Activated CD8-positive, alpha-beta memory T cell treated with anti-CD3 and anti-CD28 coated beads for 1 hour (primary cell): ENCODE measurements at places on chromosomes 3 and 15.
A peak's percentile ranks its signal among the peaks of the same experiment; 100 is the strongest.

DNA sequence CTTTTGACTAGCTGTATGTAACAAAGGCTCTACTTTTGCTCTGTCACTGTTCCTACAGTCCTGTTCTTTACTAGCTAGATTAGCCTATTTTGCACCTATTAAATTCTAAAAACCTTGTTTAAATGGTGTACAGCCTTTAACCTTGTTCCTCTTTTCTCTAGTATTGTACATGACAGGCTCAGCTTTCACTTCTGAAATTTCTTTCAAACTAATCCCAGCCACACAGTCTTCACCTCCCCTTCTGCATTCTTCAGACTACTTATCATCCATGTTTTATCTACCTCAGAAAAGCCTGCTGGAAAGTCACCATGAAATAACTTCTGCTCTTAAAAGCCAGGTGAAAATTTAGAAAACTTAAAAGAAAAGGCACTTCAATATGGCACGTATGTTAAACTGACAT, 122.4 kb downstream of the NECTIN3 start:
- no peak for DNase-seq

DNA sequence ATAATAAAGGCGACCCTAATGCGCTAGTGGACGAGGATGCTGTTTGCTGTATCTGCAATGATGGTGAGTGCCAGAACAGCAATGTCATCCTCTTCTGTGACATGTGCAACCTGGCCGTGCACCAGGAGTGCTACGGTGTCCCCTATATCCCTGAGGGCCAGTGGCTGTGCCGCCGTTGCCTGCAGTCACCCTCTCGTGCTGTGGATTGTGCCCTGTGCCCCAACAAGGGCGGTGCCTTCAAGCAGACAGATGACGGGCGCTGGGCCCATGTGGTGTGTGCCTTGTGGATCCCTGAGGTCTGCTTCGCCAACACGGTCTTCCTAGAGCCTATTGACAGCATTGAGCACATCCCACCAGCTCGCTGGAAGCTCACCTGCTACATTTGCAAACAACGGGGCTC, 7.6 kb downstream of the BRPF1 start:
- DNase-seq = no peak

GRCh38 chr3:44942202-44942921, 33.6 kb downstream of the ZDHHC3 start:
- no peak for DNase-seq

- no peak for DNase-seq
These were observed 16.9 kb upstream of the RYR3 start for GRCh38 chr15:33293713-33294334.

DNA sequence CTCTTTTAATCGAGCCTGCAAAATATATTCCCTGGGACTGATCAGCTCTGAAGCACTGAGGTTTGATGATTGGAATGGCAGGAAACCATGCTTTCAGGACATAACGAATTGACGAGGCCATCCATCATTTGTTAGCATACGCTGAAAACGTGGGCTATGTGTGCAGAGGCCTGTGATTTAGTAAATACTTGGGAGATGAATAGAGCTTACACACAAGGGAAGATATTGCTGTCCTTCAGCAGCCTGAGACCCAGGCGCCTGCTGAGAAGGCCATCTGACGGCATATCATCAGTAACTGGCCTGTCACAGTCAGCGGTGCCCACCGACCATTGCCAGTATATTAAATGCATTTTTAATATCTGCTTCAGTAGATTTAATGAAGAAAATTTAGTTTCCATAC, 16.2 kb downstream of the CDIN1 start:
- no peak for DNase-seq

DNA sequence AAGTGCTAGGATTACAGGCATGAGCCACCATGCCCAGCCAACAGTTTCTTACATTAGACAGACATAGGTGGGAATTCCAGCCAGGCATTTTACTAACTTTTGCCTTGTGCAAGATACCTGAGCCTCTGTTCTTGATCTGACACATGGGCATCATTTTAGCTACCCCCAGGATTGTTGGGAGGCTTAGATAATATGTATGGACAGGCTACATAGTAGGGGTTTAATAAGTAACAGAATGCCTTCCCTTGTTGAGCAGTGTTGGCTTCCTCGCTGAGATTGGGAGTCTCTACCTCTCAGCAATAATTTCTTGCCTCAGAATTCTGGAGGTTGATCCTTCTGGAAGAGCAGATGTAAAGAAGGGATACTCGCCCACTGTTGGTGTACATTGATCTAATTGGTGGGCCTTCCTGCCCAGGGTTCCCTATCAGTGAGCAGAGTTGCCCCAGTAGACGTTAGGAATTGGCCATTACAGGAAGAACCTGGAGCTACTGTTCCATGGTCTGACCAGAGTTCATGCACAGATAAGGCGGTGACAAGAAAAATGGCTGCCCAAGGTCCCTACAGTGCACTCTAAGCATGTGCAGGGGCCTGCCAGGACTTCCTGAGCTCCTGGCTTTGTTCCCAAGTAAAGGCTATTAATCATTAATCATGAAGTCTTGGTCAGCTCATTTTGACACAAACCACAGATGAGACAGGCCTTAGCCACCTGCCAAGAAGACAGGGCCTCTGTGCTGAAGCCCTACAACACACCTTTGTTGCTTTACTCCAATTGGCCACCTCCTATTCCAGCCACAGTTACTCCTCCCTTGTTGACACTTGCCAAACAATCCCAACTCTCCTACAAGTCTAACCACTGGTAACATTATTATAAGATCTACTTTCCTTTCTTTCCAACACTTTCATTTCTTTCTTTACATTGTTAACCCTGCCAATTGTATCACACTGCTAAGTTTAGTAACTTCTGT, 5.0 kb upstream of the IL17RE start:
- DNase-seq = no peak

- no peak for DNase-seq
These were observed 37.7 kb downstream of the FAM174B start for GRCh38 chr15:92617549-92618520.

GRCh38 chr15:39579487-39580116, 1.3 kb upstream of the THBS1 start:
- DNase-seq = no peak

GRCh38 chr3:46065294-46065705, 38.0 kb upstream of the XCR1 start:
- DNase-seq = peak; percentile 46

DNA sequence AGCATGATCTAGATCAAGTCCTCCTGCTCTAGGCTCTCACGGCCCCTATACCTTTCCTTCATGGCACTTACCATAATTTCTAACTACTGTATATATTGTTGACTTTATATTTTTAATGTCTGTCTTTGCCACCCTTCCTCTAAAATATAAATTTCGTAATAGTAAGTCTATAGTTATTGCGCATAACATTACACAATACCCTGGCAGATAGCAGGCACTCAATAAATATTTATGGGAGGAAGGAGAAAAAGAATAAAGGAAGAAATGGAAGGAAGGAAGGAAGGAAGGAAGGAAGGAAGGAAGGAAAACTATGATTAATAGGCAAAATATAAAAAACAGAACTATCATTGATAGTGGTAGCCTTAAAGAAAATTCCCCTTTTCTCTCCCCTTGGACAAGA, 190.3 kb upstream of the LMCD1 start:
- DNase-seq = no peak

DNA sequence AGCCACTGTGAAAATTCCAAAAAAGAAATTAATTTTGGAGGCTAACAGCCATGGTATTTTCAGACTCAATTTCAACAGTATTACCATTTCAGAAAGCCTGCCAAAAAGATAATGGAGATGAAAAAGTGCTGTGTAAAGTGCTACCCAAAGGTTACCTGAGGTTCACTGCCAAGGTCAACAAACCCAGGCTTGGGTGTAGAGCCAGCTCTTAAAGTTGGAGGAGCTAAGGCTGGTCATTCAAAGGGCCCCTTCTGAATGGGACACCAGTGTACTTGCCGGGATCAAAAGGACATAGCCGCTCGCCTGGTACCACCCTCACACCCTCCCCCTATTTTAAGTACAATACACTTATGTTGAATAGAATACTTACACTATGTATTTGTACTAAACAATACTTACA, 64.5 kb downstream of the ETV5 start:
- DNase-seq = no peak

GRCh38 chr3:176987901-176988650, 209.2 kb downstream of the TBL1XR1 start:
- DNase-seq = no peak

- no peak for DNase-seq
These were observed 260.7 kb downstream of the PLOD2 start for GRCh38 chr3:145900056-145900829.

GRCh38 chr3:59288951-59289350, 239.1 kb upstream of the CFAP20DC start:
- no peak for DNase-seq

GRCh38 chr15:76252249-76252648, 59.0 kb downstream of the ETFA start:
- DNase-seq = no peak

DNA sequence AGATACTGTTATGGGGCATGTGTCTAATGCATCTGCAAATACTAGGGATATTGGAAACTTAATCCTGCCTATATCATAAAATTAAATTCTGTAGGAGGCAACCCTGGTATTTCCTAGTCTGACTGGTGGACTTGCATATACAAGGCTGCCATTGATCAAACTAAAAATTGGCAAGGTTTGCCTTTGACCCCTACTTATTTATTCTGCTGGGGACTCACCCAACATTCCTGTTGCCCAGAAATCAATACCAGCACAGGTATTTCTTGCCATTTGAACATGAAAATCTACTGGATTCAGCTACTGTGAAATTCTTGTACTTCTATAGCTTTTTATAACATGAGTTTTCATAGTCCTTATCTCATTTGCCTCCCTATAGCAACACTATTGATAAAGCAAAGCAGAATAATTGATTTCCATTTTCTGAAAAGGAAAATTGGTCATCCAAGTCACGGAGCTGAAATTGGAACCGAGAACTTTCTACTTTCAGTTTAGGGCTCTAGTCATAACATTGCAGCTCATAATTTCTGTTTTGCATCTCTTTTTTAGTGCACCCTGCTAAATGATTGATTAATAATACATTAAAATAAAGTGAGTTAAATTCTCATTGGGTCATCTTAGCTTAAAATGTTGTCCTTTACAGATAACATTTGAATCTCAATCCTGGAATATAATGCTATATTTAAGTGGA, 365.2 kb downstream of the MFSD1 start:
- no peak for DNase-seq

- no peak for DNase-seq
These were observed 3.8 kb upstream of the OR4F15 start for GRCh38 chr15:101808201-101808600.

DNA sequence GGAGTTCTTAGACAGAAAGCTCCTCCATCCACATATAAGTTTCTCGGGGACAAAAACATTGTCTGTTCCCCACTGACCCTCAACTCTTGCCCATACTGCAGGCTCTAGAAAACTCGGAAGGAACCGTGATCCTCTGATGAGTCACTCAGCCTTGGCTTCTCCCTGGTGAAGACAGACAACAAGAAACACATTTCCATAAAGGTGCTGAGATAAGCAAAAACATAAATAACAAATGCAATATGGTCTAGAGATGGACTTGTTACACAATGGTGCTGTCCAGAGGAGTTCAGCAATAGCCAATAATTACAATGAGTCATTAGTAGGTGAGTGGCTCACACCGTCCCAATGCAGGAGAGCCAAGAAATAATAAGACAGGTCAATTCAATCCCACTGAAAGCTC, 43.7 kb downstream of the MAGI1 start:
- no peak for DNase-seq

- DNase-seq = no peak
These were observed 51.5 kb upstream of the CCDC174 start for GRCh38 chr3:14600075-14600474.

DNA sequence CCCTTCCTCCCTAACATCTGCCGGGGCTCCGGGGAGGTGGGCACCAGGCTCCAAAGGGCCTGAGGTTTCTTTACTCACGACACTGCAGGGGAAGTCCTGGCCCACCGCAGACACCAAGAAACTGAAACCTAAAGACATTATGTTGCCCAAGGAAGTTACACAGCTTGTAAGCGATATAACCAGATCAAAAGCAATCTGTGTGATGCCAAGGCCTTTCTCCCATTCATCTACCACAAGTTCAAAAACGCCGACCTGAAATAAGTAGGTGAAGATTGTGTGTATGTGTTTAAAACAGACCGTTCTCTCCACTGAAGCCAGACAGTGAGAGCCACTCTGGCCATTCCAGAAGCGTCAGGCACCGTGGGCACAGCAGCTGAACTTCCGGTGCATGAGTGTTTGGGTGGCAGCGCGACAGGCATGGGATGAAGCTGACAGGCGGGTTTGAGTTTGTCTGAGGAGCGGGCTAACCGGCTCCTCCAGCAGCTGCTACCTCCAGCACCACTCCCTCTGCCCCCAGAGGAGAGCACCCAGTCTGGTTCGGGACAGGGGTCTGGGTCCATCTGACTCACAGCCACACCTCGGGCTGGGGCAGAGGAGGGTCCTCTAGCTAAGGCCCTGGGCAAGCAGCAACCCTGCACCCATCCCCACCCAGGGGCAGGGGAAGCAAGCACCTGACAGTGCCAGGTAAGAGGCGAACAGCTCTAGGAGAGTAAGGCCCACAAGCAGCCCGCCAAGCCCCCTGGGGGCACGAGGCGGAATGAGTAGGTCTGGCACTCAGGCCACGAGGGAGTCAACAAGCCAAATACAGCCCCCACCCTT, 1.3 kb downstream of the TNK2 start:
- DNase-seq = peak; percentile 52

DNA sequence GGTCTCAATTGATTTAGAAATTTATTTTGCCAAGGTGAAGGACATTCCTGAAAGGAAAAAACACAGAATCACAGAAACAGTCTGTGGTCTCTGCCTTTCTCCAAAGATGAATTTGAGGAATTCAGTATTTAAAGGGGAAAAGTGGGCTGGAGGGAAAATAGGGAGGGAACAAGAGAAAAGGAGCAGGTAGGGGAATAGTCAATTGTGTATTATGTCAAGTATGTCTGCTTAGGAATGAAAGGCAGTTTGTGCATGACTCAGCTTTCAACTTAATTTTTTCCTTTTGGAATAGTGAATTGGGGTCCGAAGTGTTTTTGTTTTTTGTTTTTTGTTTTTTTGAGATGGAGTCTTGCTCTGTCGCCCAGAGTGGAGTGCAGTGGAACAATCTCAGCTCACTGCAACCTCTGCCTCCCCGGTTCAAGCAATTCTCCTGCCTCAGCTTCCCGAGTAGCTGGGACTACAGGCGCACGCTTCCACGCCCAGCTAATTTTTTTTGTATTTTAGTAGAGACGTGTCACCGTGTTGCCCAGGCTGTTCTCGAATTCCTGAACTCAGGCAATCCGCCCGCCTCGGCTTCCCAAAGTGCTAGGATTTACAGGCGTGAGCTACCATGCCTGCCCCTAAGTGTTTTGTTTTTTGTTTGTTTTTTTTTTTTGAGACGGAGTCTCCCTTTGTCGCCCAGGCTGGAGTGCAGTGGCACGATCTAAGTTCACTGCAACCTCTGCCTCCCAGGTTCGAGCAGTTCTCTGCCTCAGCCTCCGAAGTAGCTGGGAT, 74.1 kb upstream of the MAP4 start:
- no peak for DNase-seq
